ENCODE measurements at places on chromosomes 6 and 20.
A peak's percentile ranks its signal among the peaks of the same experiment; 100 is the strongest.

- peak; percentile 69 for DNase-seq
Observed at GRCh38 chr6:157770946-157771345, 52.1 kb upstream of the SNX9 start.

DNA sequence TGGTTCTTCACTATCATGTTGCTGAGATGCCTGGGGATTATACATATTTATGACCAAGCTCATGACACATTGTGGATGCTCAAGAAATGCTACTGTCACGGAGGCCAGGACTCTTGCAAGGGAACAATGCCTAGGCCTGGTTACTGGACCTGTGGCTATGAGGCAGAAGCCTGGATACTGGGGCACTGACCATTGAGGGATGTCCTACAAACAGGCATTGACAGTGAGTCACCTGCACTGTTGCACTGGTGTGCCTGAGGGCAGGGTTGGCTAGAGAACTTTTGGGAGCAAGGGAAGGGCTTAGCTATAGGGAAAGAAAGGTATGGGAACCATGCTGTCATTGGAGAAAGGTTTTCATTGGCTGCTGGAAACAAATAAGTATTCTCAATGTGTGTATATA lies 313.1 kb upstream of the SUPT3H start:
- DNase-seq, result peak; percentile 57

GRCh38 chr6:111114482-111114881 lies 27.2 kb downstream of the SLC16A10 start:
- peak; percentile 3 for DNase-seq

- DNase-seq, result no peak
Observed at GRCh38 chr6:315921-316752, 23.9 kb downstream of the DUSP22 start.

GRCh38 chr20:35276408-35276807 lies 1.5 kb downstream of the MMP24OS start:
- no peak for DNase-seq

DNA sequence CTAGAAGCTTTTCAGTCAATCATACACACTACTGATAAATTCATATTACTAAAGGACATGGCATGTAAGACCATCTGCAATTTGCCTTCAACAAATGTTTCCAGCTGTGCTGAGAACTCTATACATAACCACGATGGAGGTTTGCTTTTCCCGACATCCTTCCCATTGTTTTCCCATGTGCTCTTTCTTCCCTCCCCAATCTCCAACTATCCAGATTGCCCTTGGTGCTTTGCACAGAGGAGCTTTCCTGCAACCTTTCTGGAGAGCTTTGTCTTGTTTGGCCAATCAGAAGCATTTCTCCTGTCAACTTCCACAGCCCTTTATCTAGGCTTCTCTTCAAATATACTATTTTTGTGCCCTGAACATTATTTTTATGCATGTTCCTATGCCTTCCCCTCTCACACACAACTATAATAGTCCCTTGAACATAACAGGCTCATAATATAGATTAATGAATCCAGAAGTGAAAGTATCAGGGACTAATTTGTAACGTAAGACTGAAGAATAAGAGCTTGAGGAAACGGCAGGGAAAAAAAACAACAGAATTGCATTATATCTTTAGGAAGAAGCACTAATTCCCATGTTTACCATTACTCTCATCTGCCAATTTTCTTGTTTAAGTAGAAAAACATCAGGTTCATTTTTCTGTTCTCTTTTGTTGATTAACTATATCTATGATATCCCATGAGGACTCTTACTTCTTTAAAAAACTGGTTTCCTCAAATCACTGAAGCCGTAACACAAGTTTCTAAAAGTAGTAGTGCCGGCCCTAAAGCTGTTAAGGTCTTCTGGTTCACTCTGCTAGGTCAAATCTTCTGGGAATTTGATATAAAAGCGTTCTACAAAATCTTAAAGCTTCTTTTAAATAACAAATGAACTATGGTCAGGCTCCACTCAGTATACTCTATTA lies 20.1 kb downstream of the SMLR1 start:
- DNase-seq, result no peak

- DNase-seq, result no peak
Observed at GRCh38 chr6:80647156-80647555, 540.7 kb downstream of the BCKDHB start.

DNA sequence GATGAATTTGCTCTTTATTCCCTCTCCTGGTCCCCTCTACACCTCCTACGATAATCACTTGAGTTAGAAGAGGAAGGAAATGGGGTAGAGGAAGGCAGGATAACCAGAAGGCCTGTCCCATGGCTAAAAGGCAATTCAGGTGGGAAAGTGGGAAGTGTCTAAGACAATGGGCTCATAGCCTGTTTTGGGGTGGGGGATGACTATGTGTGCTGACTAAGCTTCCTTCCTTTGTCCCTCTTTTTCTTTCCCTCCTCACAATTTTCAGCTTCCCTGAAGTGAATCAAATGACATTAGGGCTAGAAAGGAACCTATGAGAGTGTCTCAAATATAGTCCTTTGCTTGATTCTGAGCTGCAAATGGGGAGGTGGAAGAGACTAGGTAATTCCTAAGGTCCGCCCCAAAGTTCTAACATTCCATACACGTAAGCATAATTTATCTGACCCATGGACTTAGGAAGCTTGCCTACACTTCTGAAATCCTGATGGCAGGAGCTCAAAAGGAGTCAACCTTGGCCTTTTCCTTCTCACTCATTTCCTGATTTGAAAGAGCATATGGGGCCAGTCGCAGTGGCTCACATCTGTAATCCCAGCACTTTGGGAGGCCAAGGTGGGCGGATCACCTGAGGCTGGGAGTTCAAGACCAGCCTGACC lies 24.3 kb downstream of the EDEM2 start:
- no peak for DNase-seq

DNA sequence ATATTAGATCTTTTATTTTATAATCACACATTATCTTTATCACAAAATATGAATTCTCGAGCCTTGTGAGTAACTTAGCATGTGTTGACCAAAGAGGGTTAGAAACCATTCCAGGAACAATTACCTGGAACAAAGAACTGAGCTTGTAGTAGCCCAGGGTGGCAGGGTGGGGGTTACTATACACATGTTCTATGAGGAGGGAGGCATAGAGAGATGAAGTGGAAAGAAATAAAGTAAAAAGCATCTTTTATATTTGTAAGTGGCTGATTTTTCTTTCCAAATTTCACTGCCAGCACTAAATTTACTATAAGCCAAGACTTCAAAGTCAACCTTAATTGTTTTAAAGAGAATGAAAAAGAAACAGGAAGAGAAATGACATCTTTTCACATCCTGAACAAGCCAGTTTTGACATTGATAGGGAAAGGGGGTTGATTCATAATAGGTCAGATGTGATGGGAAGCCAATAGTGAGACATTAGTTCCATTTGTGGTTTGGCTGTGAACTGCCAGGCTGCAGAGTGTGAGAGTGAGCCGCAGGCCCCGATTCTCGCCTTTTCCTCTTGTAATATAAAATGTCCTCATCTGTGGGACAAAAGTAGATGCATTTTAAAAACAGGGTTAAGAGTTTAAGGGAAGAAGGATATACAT lies 52.7 kb upstream of the MYB start:
- DNase-seq, result no peak

DNA sequence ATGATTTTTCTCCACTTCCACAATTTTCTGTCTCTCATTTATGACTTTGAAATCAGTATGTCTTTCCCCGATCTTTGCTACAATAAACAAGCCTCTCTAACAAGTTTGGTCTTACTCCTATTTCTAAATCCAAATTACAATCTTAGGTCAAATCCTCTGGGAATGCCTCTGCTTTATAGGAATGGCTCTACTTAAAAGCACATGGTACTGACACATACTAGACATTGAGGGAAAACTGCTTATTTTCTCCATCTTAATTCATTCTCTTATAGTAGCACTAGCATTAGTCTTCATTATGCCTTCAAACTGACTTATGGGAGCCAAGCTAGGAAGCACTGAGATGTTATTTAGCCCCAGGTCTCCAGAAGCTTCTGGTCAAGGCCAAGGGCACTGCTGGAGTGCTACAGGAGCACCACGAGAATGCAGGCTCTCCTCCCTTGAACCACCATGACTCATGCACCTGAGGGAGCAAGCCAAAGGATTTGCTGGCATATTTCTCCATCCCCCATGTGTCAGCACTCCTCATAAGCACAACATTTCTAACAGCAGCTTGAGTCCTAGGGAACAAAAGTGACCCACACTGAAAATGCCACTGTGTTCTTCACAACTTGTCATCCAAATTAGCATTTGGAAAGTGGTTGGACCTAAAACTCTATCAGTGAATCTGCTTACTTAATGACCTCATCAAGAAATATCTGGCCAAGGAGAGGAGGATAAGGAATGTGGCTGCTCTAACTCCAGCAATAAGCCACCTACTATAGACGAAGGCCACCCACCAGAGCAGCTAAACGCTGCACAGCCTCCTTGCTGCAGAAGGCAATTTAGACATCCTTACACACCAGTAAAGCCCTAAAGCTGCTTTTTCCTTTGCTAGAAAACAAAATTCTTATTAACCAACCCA lies 156.8 kb upstream of the KCNQ5 start:
- peak; percentile 84 for DNase-seq

- no peak for DNase-seq
Observed at GRCh38 chr6:3418496-3419060, 38.3 kb downstream of the SLC22A23 start.

Measured in EL (cell line).